HT1080 (cell line): ENCODE measurements at places on chromosomes 1 and 21.

DNA sequence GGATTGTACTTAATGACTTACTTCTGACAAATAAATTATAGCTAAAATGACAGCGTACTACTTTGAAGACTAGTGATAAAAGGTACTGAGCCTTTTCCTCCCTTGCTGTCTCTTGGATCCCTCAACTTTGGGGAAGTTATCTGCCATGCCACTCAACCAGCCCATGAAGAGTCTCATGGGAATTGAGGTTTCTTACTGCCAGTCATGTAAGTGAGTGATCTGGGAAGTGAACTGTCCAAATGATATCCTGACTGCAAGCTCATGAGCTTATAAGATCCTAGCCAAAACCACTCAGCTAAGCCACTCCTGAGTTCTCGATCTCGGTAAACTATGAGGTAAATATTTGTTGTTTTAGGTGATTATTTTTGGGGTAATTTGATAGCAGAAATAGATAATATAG is 247.8 kb downstream of the NCAM2 start:
- DNase-seq, result no peak

DNA sequence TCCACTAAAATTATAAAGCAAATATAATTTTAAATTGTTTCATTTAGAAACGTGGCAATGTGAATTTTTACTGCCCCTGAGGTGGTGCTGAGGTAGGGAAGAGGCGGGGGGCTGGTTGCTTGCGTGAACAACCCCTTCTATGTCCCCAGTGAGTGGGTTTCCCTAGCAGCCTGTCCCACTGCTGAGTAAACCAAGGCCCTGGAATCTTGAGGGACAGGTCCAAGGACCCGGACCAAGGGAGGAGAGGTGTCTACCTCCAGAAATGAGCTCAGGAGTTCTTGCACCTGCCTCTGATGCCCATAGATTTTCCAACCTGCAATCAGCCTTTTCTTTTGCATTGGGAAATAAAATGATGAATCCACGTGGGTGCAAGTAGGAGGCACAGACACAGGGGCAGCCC is 649 bp upstream of the LDLRAD1 start:
- no peak for DNase-seq

GRCh38 chr1:239570878-239571277 is 184.5 kb downstream of the CHRM3 start:
- no peak for DNase-seq

DNA sequence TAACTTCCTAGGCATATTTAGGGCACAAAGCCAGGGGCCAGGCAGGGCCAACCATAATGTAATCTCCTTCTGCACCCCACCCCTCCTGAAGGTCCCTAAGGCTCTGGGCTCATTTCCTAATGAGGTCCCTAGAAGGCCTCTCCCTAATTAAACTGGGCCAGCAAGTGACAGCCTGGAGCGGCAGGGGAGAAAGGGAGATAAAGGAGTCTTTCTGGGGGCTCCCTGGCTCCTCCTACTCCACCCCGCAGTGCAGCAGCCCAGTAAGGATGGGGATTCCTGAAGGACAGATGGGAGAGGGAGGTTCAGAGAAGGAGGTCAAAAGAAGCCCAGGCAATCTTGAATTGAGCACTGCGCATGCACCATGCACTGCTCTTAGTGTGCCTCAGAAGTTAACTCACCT is 12.8 kb downstream of the LRP8 start:
- no peak for DNase-seq

- no peak for DNase-seq
These were observed 86.5 kb upstream of the IPO9 start for GRCh38 chr1:201742476-201742875.

DNA sequence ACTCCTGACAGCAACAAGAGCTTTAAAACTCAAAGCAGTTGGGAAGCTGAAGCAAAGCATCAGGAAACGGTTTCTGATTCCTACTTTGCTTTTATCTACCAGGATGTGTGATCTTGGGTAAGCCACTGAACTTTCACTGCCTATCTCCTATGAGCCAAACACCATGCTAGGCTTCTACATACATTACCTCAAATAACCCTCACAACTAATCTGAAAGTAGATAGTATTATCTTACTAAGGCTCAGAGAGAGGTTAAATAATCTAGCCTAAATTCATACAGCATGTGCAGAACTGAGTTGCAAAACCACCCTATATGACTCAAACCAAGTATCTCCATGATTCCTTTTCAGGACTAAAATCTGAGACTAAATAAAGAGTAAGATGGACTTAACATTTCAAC is 83.8 kb downstream of the EVI5 start:
- DNase-seq, result no peak

DNA sequence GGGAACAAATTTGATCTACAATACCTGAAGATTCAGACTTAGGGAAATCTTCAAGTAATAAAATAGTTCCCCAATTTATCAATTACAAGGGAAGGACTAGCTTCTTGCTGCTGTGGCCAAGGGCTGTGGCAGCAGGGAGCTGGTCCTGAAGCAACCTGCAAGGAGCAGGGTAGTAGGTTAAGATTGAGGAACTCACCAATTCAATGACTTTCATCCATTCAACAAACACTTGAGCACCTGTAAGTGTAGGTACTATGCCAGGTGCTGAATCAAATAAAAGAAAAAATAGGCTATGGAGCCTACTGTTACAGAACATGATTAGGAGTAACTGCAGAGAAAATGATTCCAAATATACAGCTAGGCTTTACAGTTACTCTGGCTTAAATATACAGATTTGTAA is 64.2 kb upstream of the RBM34 start:
- no peak for DNase-seq

DNA sequence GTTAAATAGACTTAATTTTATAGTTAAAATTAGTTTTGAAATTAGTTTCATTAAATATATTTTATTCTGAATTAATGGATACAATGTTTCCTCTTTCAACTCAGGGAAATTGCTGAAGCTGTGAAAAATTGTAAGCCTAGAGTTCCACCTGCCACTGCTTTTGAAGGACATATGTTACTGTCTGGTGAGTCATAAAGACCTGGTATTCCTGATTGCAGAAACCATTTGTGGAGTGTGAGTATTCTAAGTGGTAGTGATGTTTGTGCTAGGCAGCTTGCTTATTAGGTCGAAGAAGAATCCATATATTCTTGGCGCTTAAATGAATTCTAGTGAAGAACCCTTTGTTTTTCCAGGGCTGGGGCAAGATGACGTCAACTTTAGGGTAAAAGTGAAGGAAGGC is 34.0 kb downstream of the MTR start:
- no peak for DNase-seq

DNA sequence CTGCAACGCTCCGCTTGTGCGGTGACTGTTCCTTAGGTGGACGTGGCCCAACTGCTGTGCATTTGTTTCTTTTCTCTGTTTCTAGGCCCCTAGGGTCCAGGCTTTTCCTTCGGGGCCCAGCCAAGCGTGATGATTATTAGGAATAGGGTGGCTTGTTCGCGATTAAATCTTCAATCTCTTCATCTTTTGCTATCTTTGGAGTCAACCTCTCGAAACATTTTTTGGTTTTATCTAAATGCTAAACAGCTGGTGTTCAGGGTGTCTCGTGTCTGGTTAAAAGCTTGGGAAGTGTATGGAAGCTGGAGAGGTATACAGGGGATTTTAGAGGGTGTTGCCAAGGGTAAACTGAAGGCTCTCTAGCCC is 844 bp upstream of the PLD5 start:
- no peak for DNase-seq

- DNase-seq, result no peak
These were observed 87.4 kb downstream of the GPR52 start for GRCh38 chr1:174535207-174535606.

DNA sequence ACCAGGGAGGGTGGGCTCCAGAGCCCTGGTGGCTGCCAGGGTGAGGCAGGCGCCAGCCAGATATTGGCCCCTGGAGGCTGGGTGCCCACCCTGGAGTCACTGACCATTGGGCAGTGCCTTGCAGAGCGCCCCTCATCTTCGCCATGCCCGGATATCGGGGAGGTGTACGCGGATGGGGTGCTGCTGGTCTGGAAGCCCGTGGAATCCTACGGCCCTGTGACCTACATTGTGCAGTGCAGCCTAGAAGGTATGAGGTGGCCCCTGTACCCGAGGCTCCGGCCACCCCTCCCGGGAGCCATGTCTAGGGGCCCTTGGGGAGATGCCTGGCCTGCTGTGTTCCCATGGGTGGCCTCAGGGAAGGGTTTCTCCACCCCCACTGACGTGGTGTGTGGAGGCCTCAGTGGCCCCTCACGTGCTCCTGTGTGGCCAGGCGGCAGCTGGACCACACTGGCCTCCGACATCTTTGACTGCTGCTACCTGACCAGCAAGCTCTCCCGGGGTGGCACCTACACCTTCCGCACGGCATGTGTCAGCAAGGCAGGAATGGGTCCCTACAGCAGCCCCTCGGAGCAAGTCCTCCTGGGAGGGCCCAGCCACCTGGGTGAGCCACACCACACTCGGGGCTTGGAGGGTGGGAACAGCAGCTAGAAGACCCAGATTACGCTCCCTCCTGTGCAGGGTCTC is 30.9 kb downstream of the TRIM11 start:
- no peak for DNase-seq

DNA sequence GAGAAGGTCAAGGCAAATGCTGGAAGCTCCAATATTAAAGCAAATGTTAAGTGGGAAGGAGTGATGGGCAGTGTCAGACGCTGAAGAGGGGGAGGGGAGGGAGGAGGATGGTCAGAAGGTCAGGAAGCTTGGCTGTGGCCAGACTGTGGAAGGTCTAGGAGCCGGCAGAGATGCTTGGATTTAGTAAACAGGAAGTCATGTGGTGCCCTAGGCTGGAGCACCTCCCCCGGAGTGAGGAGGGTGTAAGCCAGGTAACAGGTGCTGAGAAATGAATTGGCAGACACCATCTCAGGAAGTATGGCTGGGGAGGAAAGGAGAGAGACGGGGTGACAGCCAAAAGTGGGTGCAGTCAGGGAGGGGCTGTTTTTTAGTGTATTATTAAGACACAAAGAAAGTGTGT is 17.7 kb downstream of the CSMD2 start:
- no peak for DNase-seq

- DNase-seq, result peak; percentile 100
These were observed 12.9 kb upstream of the RNU1-4 start for GRCh38 chr1:16727190-16728111.

DNA sequence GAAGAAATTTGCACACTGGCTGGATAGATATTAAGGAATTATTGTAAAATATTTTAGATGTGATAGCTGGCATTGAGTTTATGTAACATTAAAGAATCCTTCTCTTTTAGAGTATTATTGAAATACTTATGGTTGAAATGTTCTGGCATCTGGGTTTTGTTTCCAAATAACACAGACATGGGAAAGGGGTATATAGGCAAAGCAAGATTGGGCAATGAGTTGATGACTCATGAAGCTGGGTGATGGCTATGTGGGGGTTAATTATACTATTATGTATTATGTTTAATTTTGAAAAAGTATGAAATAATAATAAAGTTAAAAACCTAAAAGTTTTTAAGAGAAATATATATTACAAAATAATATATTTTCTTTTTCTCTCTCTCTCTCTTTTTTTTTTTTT is 12.5 kb upstream of the PTPN14 start:
- no peak for DNase-seq

- DNase-seq, result no peak
These were observed 267.7 kb downstream of the PRDM2 start for GRCh38 chr1:13967707-13968106.

GRCh38 chr1:54768093-54768492 is 3.8 kb upstream of the PARS2 start:
- no peak for DNase-seq

DNA sequence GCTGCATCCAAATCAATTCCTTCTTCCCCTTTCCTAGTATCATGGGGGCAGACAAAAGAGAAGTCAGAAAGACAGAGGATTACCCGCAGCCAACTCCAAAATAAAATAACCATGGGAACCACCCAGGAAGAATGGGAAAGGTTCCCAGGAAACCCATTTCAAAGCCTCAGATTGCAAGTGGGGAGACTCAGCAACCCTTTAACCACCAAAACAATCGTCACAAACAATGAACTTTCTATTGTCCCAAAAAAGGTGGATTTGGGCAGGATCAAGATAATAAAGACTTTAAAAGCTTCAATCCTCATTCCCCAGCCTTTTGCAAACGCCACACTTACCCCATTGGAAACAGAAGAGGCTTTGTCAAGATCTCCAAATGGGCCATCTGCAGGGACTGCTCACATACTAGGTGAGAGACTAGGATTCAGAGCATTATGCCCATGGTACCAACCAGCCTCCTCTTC is 5.1 kb downstream of the TIAM1 start:
- DNase-seq, result no peak

- DNase-seq, result no peak
These were observed 790 bp upstream of the TSNAX start for GRCh38 chr1:231527586-231528171.

GRCh38 chr21:42280356-42281180 is 34.6 kb downstream of the TFF3 start:
- no peak for DNase-seq

GRCh38 chr21:43956019-43956669 is 56.0 kb upstream of the TRAPPC10 start:
- DNase-seq, result no peak

GRCh38 chr1:164263540-164263939 is 295.4 kb upstream of the PBX1 start:
- DNase-seq, result peak; percentile 2

DNA sequence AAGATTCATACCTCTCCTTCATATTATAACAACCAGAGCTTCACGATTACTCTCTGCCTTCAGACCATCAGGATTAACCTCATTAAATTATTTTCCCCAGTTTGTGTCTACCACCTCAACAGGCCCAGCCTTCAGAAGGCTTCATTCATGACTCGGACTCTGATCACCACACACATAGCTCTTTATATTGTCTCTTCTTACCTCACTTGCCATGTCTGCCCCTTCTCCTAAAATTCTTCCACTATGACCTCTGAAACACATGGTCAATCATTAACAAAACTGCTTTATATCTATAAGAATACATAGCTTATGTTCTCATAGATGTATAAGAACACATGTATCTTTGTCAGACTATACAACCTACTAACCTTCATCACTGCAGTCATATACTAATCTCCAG is 79.8 kb downstream of the USP1 start:
- no peak for DNase-seq

DNA sequence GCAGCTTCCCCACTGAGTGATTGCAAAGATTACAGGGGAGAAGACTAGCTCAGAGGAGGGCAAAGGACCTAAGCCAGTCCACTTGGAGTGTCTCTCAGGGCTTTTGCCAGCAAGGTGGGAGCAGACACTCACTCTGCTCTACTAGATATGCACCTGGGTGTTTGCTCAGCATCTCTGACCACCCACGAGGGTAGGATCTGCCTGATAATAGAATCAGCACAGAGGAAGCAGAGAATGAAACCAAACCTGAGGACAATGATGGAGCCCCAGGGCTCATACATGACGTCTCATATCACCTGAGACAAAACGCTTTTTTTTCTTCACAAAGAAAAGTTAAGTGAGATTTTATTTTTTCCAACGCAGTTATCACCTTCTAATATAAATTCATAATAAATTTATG is 79.4 kb downstream of the RRAGC start:
- DNase-seq, result no peak

GRCh38 chr1:94608142-94608851 is 66.7 kb upstream of the F3 start:
- DNase-seq, result no peak

GRCh38 chr1:64834734-64835133 is 89.9 kb downstream of the RAVER2 start:
- DNase-seq, result peak; percentile 29
